ENCODE measurements at places on chromosomes 1 and 21.

GRCh38 chr1:87644033-87644578 is 315.4 kb downstream of the LMO4 start:
- no peak for DNase-seq

DNA sequence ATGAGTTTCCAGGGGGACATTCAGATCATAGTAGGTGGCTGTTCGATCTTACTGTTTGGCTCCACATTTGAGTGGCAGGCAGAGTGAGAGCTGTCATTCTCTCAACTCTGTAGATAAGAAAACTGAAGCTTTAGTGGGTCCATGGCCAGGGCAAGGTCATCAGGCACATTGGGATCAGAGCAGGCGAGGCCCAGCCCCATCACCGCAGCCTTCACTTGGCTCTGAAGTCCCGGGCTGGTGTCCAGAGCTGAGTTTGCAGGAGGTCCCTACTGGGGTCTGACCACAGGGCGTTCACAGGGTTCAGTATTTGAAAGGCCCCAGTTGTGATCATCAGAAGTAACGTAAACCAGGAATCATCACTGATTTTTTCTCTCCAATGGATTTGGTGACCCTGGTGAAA is 76.7 kb downstream of the OBSCN start:
- no peak for DNase-seq

DNA sequence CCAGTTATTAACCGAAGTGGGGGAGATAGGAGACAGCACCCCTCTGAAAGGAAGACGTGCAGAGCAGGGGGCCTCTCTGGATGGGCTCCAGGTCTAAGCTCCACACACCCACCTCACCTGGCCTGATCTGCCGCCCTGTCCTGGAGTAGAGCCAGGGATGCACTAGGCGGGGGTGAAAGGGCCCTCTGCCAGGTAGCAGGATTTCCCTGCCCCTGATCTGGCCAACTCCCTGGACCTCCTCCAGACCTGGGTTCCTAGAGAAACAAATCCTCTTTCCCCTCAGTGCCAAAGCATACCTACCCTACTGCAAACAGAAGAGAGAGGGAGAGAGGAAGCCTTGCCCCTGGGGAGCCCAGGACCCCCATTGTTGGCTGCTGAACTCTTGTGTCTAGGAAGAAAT is 2.0 kb downstream of the CRABP2 start:
- no peak for DNase-seq

DNA sequence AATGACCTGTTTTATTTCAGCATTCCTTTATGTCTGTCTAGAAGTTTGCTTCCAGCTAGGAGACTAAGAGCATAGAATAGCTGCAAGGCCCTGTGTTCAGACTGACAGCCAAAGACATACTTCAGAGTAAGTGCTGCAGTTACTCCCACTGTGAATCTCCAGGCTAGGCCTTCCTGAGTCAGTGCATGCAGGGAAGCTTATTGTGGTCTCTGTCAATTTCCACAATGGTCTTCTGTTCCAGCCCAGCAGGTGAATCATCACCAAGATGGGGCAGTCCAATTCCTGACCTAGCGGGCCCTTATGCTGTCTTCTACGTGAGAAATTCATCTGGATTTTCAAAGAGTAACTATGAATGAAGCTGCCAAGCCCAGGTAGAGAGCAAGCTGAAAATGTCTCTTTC is 146.3 kb upstream of the C8B start:
- DNase-seq: no peak

GRCh38 chr21:45611296-45611695 is 32.2 kb upstream of the PCBP3 start:
- DNase-seq: no peak

GRCh38 chr1:22975694-22976093 is 3.0 kb upstream of the LACTBL1 start:
- DNase-seq: no peak

- no peak for DNase-seq
Observed at GRCh38 chr1:85201340-85202091, 700 bp upstream of the SYDE2 start.

- no peak for DNase-seq
Observed at GRCh38 chr1:30334767-30335166, 388.6 kb downstream of the MATN1 start.
